Fibroblast of the aortic adventitia (primary cell): ENCODE measurements at places on chromosomes 7 and 10. TPM values are rescaled to one million over a fixed set of nuclear protein-coding genes. Genes with fewer than 3 reads are reported as not detected.

PTPRN2 gene
- total RNA-seq = 0.09 and 2.5 TPM in 2 replicates

WDR37 gene
- 14.4 and 17.0 TPM in 2 replicates for total RNA-seq

CTBP2 gene
- 37.9 and 45.4 TPM in 2 replicates for total RNA-seq

COX19 gene
- 12.5 and 15.0 TPM in 2 replicates for total RNA-seq

VSTM2A gene
- total RNA-seq = not detected in 2 replicates

ACBD5 gene
- total RNA-seq = 26.8 and 58.4 TPM in 2 replicates

PPIF gene
- total RNA-seq = 29.6 and 36.1 TPM in 2 replicates

NUDT13 gene
- total RNA-seq = 1.8 TPM in 2 replicates

ATP5MK gene
- total RNA-seq = 159 and 387 TPM in 2 replicates

ANXA8 gene
- 0.18 and 1.5 TPM in 2 replicates for total RNA-seq

CDK5 gene
- total RNA-seq = 16.1 and 28.9 TPM in 2 replicates

UCMA gene
- total RNA-seq = not detected in 2 replicates

SFRP5 gene
- total RNA-seq = not detected in 2 replicates

EVX1 gene
- not detected in 2 replicates for total RNA-seq

STEAP1 gene
- 23.5 and 83.4 TPM in 2 replicates for total RNA-seq

HOGA1 gene
- 0.08 and 0.72 TPM in 2 replicates for total RNA-seq

PILRB gene
- total RNA-seq = 4.4 and 8.1 TPM in 2 replicates

RET gene
- 0.08 and 0.27 TPM in 2 replicates for total RNA-seq

HMX2 gene
- total RNA-seq = not detected in 2 replicates

TPK1 gene
- total RNA-seq = 6.5 and 7.6 TPM in 2 replicates

DPYSL4 gene
- total RNA-seq = 0.18 and 4.2 TPM in 2 replicates

NKX2-3 gene
- not detected in 2 replicates for total RNA-seq

AQP1 gene
- total RNA-seq = 2.8 and 4.5 TPM in 2 replicates

MUC3A gene
- 0.16 TPM in 1 of 2 replicates, not detected in the other for total RNA-seq

FZD8 gene
- total RNA-seq = 8.8 and 15.4 TPM in 2 replicates

PRLHR gene
- total RNA-seq = not detected in 2 replicates

NPY4R2 gene
- 0.09 TPM in 1 of 2 replicates, not detected in the other for total RNA-seq

KAZALD1 gene
- 62.4 and 71.5 TPM in 2 replicates for total RNA-seq

GSTO2 gene
- total RNA-seq = 3.4 and 8.9 TPM in 2 replicates

MSS51 gene
- total RNA-seq = 2.5 and 3.8 TPM in 2 replicates

PVRIG gene
- total RNA-seq = not detected in 2 replicates

DDC gene
- not detected in 2 replicates for total RNA-seq

GPNMB gene
- 479 and 525 TPM in 2 replicates for total RNA-seq

SMO gene
- 4.2 and 24.1 TPM in 2 replicates for total RNA-seq

WDR86 gene
- total RNA-seq = 0.45 and 17.7 TPM in 2 replicates

AGAP5 gene
- 2.9 and 4.3 TPM in 2 replicates for total RNA-seq

BCCIP gene
- 44.9 and 48.1 TPM in 2 replicates for total RNA-seq

NPFFR1 gene
- total RNA-seq = not detected in 2 replicates

MIOS gene
- 30.9 and 46.6 TPM in 2 replicates for total RNA-seq

TAS2R5 gene
- 1.4 TPM in 1 of 2 replicates, not detected in the other for total RNA-seq

SFTPD gene
- total RNA-seq = not detected in 2 replicates

CDHR3 gene
- total RNA-seq = 14.0 and 19.6 TPM in 2 replicates

SORCS1 gene
- total RNA-seq = not detected in 2 replicates

PRRT4 gene
- total RNA-seq = 0.27 and 0.82 TPM in 2 replicates

ANKIB1 gene
- 75.8 and 118 TPM in 2 replicates for total RNA-seq

COL17A1 gene
- 2.0 and 2.3 TPM in 2 replicates for total RNA-seq

SMKR1 gene
- 0.65 and 0.72 TPM in 2 replicates for total RNA-seq

PLEKHA1 gene
- 16.5 and 29.8 TPM in 2 replicates for total RNA-seq

TDRD1 gene
- 0.25 and 0.45 TPM in 2 replicates for total RNA-seq

TAS2R3 gene
- total RNA-seq = 1.2 and 2.5 TPM in 2 replicates

STAM gene
- total RNA-seq = 32.0 and 40.6 TPM in 2 replicates
